A549 treated with Hydrocortisone at 1 μM for 4 hours (cell line): ENCODE measurements at places on chromosomes 3 and 15. TPM values are rescaled to one million over a fixed set of nuclear protein-coding genes. Genes with fewer than 3 reads are reported as not detected.

Gene FEZF2
- not detected in 5 replicates for total RNA-seq

Gene DALRD3
- 20.3 to 25.8 TPM (median 24.4 TPM) in 5 replicates for total RNA-seq

Gene SOX14
- total RNA-seq: not detected in 5 replicates

Gene FHIT
- 0.45 to 2.9 TPM (median 0.83 TPM) in 5 replicates for total RNA-seq

Gene MOBP
- 0.09 to 0.24 TPM in 2 of 5 replicates, not detected in the others for total RNA-seq

Gene FGF7
- not detected in 5 replicates for total RNA-seq

Gene KCTD6
- total RNA-seq: 5.7 to 8.6 TPM (median 7.9 TPM) in 5 replicates

Gene PPP1R14D
- 0.17 to 0.32 TPM in 2 of 5 replicates, not detected in the others for total RNA-seq

Gene RPS17
- total RNA-seq: 3,727 to 4,285 TPM (median 3,978 TPM) in 5 replicates
